Left renal cortex interstitium (tissue), 4 donors: ENCODE measurements at places on chromosomes 2 and 18.

DNA sequence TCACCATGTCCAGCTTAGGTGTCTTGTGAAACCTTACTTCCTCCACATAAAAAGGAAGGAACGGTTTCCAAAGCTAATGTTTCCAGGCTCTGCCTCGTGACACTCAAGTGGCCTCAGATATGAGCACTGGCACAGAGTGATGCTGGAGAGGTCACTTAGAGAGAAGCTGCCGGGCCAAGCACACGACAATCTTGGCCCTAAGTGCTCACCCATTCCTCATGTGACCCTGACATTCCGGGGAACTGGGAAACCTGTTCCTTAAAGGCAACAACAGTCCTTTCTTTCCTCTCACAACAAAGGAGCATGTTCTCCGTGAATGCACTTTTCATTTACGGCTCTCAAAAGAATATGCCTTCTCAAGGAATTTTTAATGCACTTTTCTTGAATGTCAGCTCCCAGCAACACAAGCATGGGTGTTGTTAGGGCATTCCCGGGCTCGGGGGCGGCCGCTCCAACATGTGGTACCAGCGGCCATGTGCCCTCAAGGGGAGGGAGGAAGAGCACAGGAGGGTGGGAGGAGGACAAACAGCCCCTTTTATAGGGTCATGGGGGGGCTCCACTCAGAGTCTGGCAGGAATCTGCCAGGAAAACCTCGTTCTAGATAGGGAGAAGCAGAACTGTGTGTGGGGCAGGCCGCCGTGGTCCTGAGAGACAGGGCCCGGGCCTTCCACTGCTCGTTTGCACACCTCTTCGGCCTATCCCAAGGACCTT is 118.6 kb downstream of the MBP start:
- no peak for DNase-seq

- DNase-seq = no peak
Observed at GRCh38 chr18:49185623-49186022, 234.9 kb upstream of the SMAD7 start.

DNA sequence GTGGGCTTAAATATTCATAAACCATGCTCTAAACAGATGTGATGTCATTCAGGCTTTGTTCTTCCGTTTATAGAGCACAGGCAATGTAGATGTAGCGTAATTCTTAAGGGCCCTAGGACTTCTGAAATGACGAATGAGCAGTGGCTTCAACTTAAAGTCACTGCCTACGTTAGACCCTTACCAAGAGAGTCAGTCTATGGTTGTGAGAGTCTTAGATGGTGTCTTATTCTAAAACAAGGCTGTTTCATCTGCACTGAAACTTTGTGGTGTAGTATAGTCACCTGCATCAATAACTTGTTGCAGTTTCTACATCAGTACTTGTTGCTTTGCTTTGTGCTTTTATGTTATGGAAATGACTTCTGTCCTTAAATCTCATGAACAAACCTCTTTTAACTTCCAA is 56.0 kb downstream of the PIK3C3 start:
- DNase-seq = no peak

DNA sequence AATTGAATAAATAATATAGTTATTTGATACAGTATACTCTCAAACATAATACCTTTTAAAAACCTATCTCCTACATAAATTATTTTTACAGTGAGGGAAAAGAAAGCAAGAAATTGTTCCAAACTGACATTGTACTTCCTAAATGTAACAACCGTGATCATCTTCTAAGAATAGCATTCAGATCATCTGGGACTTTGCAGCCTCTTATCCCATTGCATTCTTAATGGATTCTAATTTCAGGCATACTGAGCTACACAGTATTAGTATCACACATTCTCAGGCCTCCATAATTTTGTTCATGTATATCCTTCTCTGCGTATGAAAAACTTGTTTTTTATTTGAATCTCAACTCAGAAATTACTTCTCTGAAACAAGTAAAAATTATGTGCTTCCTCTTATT is 1134.7 kb upstream of the CDH2 start:
- no peak for DNase-seq

DNA sequence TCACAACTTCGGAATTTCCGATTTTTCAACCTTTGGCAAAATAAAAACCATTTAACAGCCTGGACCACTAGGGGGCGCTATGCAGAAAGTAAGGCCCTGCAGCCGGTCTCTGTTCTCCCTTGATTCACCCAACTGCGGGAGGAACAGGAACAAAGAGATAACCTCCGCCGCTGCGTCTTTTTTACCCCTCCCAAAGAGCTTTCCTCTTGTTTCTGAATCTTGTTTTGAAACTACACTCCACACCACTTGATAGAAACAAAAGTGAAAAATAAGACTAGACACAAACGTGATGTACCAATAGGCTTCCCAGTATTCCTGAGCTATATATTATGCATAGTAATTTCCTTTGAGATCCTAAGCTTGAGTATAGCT is 231.2 kb downstream of the MYO3B start:
- peak; percentile 22 for DNase-seq

DNA sequence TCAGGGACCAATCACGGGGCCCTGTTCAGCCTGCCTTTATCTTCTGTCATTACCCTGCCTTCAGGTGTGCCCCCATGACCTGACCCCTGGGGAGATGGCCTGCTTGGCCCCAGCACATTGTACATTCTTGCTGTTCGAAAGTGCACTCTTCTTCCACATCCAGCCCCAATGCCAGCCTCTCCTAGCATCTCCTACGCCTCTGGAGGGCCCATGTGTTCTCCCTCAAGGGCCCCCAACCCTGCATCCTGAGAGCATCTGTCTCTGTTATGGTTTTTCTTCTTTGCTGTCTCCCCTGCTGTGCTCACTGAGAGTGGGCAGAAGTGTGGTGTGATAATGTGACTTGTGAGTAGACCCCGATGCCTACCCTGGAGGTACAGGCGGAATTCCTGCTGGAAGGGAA is 41.5 kb upstream of the OTOS start:
- DNase-seq = no peak
